ENCODE measurements at places on chromosomes 6 and 20. TPM values are rescaled to one million over a fixed set of nuclear protein-coding genes. Genes with fewer than 3 reads are reported as not detected.
A peak's percentile ranks its signal among the peaks of the same experiment; 100 is the strongest.

DNA sequence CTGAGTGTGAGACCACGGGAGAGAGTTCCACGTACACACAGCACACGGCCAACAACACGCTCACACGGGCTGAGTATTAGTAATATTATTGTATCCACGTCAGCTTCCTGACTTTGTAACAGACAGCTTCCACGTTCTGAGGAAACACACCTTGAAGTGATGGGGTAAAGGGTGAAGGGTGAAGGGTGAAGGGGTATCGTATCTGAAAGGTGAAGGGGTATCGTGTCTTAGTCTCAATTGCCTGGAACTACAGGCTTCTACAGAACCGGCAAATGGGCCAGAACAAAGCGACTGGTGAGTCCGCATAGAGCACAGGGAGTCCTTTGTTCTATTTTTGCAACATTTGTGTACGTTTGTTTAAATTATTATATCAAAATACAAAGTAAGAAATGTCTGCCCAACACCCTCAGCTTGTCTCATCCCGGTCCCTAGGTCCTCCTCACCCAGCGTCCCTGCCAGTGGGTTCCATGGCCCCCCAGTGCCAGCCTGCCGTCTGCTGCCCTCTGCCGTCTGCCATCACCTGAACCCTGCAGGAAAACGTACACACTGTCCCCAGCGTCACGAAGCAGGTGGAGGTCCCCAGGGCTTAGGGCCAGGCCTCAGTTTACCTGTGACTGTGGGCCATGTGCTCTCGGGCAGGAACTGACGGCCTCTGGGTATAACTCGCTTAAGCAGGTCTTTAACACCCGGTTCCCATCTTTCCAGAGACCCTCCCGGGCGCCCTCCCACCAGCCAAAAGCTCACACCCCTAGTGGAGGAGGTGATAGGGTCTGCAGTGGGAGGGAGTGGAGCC lies 4.4 kb upstream of the HELZ2 start:
- DNase-seq: no peak

Gene RBM38
- 7.9 TPM for total RNA-seq

- no peak for DNase-seq
These were observed 7.5 kb downstream of the TCFL5 start for GRCh38 chr20:62854121-62854520.

DNA sequence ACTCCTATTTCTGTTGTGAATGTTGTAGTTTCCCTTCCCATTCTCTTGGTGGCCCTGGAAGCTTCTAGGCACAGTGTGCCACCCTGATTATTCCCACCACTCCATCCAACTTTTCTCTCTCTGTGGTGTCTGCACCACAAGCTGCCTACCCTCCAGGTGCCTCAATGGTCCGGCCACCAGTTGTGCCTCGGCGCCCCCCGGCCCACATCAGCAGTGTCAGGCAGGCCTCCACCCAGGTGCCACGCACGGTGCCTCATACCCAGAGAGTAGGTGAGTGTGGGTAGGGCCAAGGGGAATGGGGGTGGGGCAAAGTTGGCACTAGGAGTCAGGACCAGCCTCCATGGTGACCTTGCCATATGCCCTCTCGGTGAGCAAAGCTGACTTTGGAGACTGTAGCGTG lies 23.1 kb downstream of the PABPC1L start:
- DNase-seq: no peak

DNA sequence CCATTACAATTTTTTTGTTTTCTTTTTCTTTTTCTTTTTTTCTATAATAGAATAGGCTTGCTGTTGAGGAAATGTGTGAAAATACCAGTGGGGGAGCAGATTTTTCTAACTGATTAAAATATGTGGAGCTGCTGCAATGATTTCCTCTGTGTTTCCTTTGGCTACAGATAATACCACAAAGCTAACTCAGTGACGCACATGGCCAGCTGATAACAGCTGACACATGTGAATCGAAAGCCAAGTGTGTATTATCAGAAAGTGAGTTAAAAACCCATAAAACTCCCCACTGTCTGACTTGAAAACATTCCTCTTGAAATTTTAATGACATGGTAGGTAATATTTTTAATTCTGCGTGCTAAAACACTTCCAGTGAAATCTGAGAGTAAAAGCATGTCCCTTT lies 70.8 kb upstream of the AHI1 start:
- DNase-seq: peak; percentile 97

DNA sequence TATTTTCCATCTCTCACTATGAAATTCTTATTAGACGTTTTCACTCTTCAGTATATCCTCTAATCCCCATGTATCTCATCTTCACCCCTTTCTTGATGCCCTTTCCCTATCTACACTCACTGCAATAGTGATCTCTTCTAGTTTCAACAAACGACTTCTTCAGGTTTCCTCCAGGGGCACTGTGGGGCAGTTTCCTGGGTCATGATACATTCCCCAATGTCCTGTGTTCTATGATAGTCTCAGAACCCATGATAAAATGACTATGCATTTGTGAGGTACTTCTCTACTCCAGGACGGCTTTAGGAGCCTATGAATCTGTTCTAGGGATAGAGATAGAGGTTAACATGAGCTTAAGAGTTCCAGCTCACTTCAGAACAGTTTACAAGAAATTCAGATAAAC lies 183.3 kb downstream of the FOXC1 start:
- peak; percentile 17 for DNase-seq

Gene RSPO3
- 15.4 TPM for total RNA-seq

Gene APOM
- total RNA-seq: 1.0 TPM

Gene ZNF391
- total RNA-seq: 1.3 TPM

All from fibroblast of lung (primary cell).